ENCODE measurements at places on chromosomes 3 and 15.

DNA sequence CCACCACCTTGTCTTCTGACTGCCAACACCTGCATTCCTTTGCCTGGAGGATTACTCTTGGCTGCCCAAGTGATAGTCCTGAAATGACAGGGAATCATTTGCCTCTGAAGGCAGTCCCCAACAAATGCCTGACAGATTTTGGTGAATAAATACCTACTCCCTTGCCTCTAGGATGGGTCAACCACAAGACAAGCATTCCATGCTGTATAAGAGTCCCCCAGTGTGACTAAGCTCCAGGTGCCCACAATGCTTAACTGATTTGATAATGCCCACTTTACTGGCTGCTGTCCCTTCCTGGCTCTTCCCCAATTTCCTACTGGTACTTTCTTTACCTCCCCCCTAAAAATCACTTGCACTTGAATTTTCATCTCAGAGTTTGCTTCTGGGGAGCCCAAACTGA lies 14.8 kb downstream of the THRB start:
- no peak for DNase-seq

DNA sequence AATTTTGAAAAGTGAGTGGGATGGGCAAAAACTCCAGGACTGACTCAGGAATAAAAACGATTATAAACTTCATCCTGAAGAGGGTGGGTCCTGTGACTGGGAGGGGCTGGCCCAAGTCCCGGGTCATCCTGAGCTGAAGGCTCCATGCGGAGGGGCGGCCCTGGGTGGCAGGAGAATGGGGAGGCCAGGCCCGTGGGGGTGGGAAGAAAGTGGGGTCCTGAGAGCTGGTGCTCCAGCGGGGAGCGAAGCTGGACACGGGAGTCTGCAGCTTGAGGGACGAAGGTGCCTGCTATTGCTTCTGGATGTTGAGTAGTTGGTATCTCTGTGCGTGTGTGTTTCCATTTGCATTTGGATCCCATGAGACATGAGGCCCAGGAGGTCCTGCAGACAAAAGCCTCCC lies 4.7 kb upstream of the OCA2 start:
- DNase-seq = no peak

DNA sequence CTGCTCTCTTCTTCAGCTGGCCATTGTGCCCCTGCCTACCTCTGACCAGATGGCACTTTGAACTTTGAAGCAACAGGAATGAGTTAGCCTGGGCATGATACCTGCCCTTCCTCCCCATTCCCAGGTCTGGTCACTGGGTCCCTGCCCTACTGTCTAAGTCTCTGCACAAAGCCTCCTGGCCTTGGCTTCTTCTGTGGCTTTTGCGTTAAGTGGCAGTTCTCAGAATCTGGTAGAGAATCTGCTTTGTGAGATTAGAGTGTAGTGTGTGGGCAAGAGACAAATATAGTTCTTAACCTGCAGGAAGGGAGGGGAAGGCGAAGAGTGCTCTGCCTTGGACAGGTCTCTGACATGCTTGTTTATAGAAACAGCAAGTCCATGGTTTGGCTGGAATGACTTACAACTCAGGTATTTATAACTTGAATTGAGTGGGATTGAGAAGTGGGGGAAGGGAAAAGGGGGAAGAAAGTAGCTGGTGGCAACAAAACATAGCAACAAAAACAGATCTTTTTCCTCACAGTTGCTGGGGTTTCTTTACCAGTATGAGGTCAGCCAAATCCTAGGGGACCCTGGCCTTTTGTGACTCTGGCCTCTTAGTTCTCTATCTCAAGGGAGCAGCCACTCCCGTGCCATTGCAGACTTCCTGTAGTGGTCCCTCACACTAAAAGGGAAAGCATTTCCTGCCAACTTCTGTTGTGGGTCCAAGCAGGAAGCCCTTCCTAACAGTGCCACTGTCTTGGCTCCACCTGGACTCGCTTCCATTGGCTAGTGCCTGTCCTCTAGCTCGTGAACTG lies 16.7 kb downstream of the MAPKBP1 start:
- no peak for DNase-seq

DNA sequence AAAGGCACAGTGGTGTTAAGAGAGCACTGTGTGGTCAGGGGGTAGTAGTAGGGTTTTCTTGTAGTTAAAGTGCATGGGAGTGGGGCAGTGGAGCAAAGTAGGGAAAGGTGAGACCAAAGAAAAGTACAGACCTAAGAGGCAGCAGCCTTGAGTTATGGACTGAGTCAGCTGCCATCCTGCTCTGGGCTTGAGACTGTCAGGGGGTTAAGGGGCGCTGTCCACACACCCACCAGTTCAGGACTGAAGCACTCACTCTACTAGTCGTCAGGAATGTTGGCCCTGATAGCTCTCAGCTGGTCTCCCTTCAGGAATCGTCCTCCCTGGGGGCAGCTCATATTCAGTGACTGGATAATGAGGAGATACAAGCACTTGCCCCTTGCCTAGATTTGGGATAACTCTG lies 7.9 kb downstream of the CCR4 start:
- DNase-seq = no peak

GRCh38 chr3:108041253-108041652 lies 49.6 kb downstream of the CD47 start:
- no peak for DNase-seq

- DNase-seq = no peak
Measured at GRCh38 chr3:65793495-65794200, 245.1 kb downstream of the MAGI1 start.

- DNase-seq = peak; percentile 31
Measured at GRCh38 chr15:73265536-73266153, 103.1 kb downstream of the HCN4 start.

GRCh38 chr3:54660714-54661132 lies 267.1 kb downstream of the LRTM1 start:
- DNase-seq = no peak

GRCh38 chr15:61680260-61681037 lies 379.8 kb downstream of the VPS13C start:
- no peak for DNase-seq

DNA sequence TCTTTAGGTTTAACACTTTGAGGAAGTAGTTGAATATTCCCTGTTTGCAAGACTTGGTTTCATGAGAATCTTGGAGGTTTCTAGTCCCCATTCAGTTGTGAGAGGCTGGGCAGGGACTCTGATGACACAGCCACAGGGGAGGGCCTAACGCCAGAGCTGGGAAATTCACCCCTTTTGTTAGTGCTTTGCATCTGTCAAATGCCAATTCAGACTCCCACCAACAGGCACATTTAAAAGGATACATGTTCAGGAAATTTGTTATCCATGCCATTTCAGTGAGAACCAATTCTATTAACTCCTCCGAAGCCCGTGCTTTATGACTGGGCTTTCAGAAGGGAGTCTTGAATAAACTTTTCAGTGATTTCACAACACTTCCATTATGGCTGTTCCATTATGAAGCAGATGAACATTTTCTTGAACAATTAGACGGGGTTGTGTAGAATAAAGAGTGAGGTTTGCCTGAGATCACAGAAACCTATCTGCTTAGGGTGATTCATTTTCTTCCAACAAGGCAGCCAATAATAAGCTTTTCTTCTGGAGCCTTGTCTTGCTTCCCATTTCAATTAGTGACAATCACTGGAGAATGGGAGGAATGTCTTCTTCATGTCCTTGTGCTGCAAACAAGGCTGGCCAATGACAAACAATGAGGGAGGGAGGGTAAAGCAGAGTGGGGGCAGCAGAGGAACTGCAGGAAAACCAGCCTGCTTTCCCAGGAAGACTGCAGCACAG lies 90.6 kb downstream of the SOX14 start:
- no peak for DNase-seq

DNA sequence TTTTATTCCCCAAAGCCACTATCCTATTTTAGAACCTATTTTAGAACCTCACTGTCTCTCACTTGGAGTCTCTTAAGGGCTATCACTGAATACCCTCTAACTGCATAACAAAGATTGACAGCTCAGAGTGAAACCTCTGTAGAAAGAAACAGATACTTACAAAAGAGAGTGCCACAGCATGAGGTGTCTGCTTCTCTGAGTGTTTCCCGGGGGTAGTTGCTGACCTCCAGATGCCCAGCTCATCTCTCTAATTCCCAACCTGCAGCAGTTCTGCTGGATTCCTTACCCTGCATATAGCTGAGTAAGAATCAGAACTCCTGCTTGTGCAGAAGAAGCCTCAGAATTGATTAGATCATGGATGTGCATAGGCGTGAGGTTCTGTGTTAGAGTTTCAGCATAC lies 34.5 kb downstream of the P3H2 start:
- DNase-seq = no peak

- no peak for DNase-seq
Measured at GRCh38 chr15:71091601-71092000, 23.7 kb upstream of the THSD4 start.

DNA sequence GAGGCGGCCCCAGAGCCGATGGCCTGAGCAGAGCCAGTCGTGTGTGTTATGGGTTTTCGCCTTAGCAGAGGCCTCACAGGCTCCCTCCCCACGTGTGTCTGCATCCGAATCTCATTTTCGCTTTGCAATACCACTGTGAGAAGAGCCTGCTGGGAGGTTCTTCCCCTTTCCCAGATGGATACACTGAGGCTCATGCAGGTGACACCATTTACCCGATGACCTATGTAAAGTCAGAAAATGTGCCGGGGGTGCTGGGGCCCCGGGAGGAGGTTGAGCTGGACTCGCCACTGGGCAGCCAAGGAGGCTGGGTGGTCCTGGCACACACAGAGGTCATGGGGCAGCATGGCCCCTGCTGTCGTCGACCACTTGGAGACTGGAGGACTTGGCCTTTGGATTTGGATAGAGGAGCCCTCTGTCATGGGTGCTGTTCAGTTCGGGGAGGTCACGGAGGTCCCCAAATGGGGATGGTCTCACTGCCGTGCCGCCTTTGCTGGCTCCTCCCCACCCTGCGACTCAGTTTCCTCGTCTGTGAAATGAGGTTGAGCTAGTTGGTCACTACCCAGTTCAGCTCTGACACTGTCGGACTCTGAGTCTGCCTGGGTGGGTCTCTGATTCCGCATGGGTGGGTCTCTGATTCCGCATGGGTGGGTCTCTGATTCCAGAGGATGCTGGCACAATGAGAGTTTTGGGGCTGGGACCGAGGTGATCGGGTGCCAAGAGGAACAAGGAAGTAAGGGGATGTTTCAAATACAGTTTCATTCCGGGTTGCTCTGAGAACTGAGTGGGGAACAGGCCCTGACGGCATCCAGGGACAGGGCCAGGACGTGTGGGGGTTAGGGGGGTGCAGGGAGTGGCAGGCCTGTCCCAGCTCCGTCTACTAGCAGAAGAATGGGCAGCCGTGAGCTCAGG lies 23.2 kb upstream of the MUC4 start:
- no peak for DNase-seq

DNA sequence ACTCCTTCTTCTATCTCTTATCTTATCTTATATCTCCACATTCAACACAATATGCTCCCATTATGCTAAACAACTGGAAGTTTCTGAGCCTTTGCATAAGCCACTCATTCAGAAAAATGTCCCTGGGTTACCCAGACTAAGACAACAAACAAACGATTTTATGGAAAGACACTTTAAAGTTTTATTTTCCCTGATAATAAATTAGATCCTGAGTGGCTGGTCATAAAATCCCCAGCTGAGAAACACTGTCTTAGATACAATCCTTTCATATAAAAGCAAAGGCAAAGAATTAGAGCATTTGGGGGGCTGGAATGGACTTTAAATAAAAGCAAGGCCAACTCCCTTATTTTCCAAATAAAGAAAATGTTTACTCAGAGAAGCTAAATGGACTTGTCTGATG lies 322.3 kb downstream of the GBE1 start:
- no peak for DNase-seq

GRCh38 chr15:82921242-82921641 lies 31.3 kb downstream of the HOMER2 start:
- DNase-seq = no peak

DNA sequence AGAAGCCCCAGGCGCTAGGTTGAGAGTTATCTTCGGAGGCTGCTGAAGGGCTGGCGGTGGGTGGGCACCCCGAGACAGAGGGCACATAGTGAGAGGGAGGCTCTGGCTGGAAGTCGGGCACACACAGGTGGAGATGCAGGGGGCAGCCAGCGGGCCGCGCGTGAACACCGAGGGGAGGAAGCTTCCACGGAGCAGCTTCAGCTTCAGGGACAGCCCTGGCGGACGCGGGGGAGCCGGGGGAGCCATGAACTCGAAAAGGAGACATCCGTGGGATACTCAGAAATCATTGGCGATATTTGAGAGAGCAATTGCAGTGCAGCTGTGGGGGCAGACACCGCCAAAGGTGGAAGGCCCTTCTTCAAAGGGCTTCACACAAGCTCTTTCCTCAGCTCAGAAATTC lies 204.6 kb downstream of the ATP10A start:
- DNase-seq = no peak

- DNase-seq = no peak
Measured at GRCh38 chr3:157501863-157502262, 1.4 kb downstream of the VEPH1 start.

DNA sequence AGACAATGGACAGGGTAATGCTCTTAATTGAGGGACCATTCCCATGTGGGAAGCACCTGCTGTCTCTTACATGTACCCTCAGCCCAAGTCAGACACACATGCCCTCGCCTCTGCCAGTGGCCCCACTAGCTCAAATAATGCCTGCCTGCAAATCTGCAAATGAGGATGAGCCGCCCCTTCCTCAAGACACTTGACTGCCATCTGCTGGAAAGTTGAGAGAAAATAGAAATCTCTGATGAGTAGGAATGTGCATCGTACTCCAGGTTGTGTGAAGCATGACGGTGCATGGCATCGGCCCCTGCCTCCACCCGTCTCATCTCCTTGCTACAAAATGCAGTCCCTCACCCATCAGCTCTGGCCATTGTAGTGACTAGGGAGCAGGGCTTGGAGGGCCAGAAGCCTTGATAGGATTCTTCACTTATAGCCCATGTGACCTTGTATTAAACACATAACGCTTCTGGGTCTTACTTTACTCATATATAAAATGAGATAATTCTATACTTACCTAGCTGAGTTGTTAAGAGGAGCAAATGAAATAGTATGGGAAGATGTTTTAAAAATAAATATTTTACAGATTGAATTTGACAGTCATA lies 6.3 kb upstream of the SCN5A start:
- peak; percentile 20 for DNase-seq

- no peak for DNase-seq
Measured at GRCh38 chr15:100022391-100022790, 289.2 kb upstream of the LYSMD4 start.

DNA sequence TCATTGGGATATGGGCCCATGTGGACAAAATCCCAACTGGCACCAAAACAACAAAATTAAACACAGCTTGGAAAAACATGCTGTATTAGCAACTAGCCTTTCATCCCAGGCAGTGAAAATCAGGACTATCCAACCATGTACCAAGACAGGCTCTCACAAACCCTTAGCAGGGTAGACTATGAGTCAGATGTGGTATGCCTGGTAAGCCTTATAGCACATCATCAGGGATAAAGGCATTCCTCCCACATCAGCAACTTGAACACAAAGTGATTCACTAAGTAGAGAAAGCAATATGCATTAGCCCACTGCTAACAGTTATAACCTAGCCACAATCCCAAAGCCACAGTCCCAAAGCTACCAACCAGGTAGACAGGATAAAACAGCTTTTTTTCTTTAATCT lies 8.0 kb downstream of the CEP152 start:
- no peak for DNase-seq

Measured in CD4-positive, alpha-beta T cell treated with Interleukin-6 at 100 ng/mL for 8 hours (primary cell).